ENCODE measurements at places on chromosomes 3 and 15.

DNA sequence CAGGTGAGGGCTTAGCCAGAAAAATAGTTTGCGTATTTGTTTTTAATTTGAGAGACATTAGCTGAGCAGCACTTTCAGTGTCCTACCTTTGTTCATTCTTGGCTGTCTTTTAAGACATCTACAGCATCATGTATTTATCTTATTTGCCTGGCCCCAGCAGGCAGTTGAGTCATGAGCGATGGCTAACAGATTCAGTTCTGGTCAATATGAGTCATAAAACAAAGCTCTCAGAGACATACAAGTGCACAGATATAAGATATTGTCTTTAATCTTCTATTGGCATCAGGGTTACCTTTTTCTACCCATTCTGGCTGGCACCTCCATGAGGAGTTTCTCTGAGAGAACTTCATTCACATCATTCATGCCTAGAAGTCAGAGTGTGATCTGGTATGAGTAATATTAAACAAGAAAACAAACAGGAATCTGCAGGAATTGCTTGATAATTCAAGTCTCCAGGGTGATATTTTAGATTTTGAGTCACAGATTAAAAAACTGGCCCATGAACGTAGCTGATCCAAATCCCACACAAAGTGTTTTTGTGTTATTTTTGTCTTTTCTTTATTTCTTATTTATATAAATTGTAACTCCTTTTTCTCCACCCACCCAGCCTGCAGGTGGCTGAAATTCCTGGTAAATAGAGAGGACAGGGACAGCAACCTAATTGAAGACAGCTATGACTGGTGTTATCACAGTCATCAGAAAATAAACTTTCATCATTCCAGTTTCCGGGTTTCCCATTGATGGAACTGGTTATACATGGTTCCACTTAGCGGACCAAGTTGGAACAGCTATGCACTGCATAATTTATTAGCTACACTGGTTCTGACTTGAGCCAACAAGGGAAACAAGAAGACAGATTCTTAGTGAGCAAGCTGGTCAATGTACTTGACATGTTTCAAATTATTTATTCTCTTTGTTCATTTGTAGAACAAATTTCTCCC, 47.3 kb downstream of the PLSCR2 start:
- peak; percentile 39 for DNase-seq

DNA sequence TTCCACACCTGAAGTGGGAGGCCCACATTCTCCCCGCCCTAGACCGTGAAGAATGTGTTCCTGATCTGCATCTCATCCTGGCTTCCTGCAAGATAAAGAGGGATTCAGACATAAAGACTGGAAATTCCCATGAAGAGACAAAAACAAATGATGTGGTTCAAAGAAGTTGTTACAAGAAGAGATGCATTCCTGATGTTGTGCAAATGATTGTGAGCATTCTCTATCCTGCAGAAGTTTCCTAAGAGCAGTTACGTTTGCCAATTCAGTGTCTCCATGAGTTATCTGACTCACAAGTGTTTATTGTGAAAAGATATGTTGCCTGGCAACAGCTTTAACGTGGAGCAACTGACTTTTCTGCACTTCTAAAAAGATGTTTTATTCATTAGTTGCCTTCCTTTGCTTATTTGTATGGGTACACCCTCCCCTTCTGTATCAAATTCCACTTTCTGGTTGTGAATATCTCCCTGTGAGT, 107.8 kb downstream of the ZIC4 start:
- DNase-seq = peak; percentile 99

- DNase-seq = peak; percentile 16
These were observed 197.5 kb upstream of the TSC22D2 start for GRCh38 chr3:150210461-150211110.

GRCh38 chr15:52336529-52336928, 40.9 kb upstream of the MYO5C start:
- no peak for DNase-seq

GRCh38 chr15:70435872-70436271, 327.5 kb downstream of the UACA start:
- no peak for DNase-seq

DNA sequence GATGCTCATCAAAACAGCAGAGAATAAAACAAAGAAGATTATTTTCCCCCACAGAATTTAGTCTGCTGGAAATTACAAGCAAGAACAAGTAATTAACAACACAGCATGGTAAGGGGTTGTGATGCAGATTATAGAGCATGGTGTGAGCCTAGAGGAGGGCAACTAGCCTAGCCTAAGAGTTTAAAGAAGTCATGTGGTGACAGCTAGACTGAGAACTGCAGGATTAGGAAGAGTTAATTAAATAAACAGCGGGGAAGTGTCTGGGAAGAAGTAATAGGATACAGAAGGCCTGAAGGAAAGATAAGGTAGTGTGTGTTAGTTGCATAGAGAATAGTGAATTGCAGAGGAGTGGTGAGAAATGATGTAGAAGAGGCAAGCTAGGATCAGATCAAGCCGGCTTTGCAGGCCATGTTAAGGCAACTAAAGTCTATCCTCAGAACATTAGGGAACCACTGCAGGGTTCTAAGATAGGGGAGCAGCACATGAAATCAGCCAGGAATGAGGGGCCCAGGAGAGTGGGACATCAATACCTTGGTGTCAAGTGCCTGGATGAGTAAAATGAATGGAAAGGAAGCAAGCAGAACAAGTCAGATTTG, 11.9 kb upstream of the PKM start:
- DNase-seq = no peak

GRCh38 chr15:74995779-74996765, 709 bp downstream of the SCAMP5 start:
- DNase-seq = no peak

DNA sequence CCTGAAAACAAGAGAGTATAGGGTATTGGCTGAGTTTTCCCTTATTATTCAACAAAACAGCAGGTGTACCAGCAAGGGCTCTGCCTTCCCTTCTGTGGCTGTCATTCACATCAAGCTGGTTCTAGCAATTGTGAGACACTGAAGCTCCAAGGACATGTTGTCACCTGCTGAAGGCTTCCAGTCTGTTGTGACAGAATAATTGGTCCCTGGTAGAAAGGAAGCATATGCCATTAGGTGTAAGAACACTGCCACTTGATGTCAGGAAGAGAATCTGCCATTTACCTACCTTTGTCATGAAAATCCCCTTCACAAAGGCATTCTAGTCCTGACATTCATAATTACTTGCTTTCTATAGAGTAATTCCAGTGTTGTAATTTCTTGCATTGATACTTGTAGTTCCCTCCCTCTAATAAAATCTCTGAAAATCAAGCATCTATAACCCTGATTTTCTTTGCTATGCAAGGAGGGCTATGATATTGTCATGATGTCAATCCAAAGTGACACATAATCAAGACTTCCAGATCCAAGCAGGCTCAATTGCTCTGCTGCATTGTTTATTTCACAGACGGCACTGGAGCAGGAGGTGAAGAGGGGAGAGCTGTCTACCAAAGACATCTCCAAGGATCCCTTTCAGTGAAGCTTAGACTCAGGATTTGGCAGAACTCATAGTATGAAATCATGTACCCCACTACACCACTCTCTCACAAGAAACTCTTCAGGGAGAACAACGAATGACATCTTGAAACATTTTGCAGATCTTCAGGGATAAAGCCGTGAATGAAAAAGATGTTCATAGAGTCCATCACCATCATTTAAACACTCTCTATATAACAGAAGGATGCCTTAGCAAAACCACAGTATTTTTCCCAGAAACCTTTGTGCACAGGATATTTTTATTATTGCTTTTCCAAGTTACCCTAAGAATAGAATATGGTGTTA, 425.3 kb downstream of the RBMS3 start:
- DNase-seq = no peak

- DNase-seq = no peak
These were observed 248.6 kb downstream of the OPA1 start for GRCh38 chr3:193841581-193841980.

DNA sequence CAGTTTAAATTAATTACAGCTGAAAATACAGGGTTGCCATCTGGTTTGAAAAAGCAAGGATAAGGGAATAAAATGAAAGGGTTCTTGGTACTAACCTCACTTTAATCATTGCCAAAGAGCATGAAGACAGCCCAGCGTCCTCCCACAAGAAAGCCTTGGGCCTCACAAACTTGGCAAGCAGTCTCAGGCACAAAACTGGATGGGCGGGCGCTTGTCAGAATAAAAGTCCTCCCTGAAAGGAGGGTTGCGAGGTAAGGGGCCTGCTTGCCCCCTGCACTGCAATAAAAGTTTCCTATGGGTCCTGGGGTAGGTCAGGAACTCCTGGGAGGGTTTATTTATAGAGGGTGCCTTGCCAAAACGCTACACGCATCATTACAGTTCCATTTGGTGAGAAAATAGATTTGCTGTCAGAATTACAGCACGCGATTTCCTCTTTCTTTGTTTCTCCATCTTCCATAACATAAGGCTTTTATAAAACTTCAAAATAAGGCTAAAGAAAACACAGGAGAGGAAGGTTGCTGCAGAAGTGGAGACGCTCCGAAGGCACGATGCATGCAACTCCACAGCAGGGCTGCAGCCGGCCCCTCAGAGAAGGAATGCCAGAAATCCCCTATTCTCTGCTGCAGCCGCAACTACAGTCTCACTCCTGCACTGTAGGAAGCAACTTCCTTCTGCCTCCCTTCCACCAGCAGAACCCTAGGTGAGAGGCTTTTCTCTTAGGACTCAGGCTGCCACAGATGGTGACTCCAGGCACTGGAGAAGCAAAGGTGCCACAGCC, 61.3 kb downstream of the VGLL4 start:
- DNase-seq = peak; percentile 91

DNA sequence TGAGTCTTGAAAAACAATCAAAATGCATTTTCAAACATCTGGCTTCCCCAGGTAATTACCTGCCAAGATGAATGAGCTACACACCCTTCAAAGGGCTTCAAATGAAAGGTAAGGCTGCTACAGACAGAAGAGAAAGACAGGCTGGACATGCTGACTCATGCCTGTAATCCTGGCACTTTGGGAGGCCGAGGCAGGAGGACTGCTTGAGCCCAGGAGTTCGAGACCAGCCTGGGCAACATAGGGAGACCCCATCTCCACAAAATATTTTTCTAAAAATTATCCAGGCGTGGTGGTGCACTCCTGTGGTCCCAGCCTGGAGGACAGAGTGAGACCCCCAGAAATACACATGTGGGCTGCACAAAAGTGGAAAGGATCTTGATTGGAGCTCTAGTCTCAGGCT, 14.5 kb upstream of the ZFYVE19 start:
- DNase-seq = no peak

- no peak for DNase-seq
These were observed 248.4 kb downstream of the CPNE4 start for GRCh38 chr3:131786386-131786785.

DNA sequence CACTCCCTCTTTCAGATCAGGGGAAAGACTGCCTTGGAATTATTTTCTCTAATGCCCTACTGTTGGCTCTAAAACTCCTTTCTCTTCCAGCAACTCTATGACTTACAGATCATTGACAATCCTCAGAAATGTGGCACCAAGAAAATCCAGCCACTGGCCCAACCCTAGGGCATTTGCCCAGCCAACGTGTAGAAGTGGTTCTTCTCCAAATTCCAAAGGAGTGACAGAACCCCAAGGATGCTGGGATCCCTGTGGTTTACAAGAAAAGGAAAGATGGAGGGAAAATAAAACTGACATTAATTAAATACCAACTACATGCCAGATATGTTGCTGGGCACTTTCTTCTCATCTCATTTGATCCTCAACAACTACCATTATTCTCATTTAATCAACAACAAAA, 216.0 kb downstream of the NTRK3 start:
- no peak for DNase-seq

GRCh38 chr3:185959609-185960521, 22.1 kb upstream of the TRA2B start:
- peak; percentile 83 for DNase-seq

GRCh38 chr3:184821034-184821433, 9.1 kb downstream of the VPS8 start:
- no peak for DNase-seq

- no peak for DNase-seq
These were observed 408.4 kb downstream of the AGBL1 start for GRCh38 chr15:86488046-86488445.

Measured in EH (cell line).